ENCODE measurements at places on chromosomes 3 and 15. TPM values are rescaled to one million over a fixed set of nuclear protein-coding genes. Genes with fewer than 3 reads are reported as not detected.

Gene TMEM43
- total RNA-seq: 73.7 TPM

Gene ZNF80
- total RNA-seq: not detected

DNA sequence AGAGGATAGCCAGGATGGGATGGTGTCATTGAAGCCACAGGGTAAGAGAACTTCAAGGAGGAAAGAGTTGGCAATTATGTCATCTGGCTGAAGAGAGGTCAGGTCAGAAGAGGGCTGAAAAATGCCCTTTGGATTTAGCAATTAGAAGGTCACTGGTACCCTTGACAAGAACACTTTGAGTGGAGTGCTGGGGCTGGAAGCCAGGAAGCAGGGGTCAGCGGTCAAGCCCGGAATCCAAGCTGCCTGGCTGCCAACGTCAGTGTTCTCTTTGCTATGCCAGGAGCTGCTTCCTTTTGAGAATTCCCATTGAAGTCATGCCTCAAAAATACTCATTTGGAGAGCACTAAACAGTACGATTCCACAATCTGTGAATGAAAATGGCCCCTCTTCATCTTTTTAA, 386.5 kb downstream of the SHQ1 start:
- peak; percentile 63 for DNase-seq

GRCh38 chr3:195897853-195898415, 10.4 kb downstream of the TNK2 start:
- no peak for DNase-seq

Gene ROPN1
- total RNA-seq: not detected

- no peak for DNase-seq
Measured at GRCh38 chr15:78998526-78998925, 53.7 kb upstream of the CTSH start.

GRCh38 chr15:71752604-71753289, 57.6 kb upstream of the NR2E3 start:
- DNase-seq: no peak

DNA sequence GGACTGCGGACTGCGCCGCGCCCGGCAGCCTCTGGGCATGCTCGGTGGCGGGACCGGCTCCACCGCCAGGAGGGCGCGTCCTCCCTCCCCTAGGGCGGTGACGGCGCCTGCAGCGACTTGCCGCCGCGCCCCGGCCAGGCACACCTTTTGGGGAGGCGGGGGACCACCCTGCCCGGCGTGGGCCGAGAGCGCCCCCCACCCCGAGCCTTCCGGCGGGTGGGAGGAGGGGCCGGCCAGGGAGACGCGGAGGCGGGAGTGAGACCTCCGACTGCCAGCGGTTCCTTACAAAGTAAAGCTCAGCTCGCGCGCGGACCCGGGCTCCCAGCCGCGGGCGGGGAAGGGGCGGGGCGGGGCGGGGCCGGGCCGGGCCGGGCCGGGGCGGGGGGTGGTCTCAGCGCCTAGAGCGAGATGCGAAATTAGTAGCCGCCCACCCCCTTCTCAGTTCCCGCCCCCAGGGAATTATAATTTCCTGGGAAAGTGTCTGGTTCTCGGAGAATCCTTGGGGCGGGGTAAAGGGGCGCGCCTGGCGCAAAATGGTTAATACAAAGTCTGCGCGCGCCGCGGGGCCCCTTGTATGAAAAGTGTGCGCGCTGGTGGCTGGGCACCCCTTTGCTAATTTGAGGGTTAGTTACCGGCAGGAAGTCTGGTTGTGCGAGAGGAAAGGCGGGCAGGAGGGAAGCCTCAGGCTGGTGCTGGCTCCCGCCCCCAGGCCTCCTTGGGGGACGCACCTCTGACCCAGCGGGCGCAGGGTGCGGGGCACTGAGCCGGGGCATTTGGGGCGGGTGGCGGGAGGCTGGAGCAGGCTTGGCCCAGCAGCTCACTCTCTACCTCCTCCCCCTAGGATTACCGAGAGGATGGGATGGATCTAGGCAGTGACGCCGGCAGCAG, 224.8 kb upstream of the IL12A start:
- peak; percentile 79 for DNase-seq

DNA sequence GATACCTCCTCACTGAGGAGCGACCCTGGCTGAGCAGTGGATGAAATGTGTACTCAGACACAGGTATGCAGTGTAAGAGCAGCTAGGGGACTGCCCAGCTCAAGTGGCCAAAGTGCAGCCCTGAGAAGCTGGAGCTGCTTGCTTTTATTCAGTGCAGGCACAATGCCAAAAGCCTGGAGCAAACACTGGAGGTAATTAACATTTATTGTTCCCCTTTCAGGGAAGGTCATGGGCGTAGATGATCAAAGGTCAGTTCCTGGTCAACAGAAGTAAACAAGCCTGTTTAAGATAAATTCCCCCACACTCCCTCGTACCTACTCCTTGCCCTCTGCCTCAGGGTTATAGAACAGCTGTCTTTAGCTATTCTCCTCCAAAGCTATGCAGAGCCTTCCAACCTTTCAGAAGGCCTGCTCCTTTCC, 17.5 kb downstream of the PLA2G4F start:
- no peak for DNase-seq

Gene SPATA12
- 0.15 TPM for total RNA-seq

- no peak for DNase-seq
Measured at GRCh38 chr3:10918011-10918410, 74.5 kb upstream of the SLC6A1 start.

DNA sequence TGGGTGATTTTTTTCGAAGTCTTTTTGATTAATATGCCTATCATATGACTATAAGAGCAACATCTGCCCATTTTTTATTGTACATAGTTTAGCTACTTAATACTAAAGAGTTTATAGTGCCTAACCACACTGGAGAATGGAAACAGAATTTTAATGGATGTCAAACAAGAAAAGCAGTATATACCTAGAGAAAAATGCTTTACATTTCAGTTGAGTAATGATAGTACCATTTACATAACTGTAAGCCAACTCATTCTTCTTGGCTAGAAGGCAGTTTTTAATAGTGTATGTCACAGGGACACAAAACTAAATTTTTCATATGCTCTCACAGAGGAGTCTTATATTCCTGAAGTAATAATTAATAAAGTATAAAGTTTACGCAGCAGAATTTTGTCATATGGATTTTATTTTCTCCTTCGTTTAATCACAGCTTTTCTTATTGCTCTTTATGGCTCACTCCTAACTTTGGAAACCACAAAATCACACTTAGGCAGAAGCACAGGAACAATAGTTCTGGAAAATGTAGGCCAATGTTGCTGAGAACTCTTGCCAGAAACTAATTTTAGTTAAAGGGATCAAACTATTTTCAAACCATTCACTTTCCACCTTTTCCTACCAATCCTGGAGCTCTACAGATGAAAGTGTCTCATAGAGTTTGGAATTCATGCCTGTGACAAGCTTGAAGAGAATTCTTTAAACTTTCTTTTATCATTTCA, 243.6 kb downstream of the ZIC1 start:
- DNase-seq: no peak

DNA sequence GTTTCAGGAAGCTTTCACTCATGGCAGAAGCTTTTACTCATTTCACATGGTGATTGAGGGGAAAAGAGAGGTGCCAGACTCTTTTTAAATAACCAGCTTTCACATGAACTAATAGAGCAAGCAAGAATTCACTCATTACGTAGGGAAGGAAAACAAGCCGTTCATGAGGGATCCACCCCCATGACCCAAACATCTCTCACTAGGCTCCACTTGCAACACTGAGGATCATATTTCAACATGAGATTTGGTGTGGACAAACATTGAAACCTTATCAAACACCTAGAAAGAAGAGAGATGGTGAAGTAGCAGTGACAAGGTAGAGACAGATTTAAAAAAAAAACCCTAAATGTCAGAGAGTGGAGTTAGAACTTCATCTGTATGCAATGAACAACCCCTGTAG, 408.6 kb upstream of the PDZRN3 start:
- DNase-seq: no peak

DNA sequence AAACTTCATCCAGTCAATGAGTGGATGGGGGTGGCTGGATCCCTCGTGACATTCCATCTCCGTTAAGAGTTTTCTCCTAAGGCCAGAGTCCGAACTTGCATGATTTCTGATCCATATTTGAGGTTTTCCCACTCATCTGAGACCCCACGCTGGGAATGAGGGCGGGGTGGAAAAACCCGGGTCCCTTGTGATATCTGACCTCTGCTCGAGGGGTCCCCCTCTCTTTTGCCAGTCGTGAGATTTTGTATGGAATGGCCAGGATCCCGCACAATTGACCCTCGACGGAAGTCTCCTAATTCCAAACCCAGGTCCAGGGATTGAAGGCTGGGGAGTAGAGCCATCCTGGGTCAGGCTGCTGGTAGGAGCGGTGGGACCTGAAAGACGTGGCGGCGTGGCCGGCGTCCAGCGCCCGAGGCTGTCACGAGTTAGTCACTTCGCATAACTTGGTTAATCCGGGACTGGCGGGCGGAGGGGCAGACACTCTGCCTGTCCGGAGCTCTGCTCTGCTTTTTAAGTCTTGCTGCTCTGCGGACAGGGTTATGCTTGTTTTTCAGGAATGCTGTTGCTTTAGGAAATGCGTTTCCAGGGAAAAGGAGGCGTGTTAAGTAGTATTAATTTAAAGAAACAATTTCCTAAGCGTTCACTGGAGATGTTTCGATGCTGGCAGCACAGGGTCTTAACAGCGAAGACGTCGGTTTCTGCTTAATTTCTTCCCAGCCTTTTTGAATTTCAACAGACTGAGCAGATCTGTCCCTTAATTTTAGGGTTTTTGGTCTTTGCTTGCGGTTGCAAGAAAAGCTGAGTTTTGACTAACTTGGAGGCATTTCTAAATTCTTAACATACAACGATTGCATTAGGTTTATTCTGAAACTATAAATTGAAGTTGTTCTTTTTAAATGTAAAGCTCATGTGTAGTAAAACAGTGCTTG, 69.7 kb upstream of the LRRFIP2 start:
- peak; percentile 88 for DNase-seq

DNA sequence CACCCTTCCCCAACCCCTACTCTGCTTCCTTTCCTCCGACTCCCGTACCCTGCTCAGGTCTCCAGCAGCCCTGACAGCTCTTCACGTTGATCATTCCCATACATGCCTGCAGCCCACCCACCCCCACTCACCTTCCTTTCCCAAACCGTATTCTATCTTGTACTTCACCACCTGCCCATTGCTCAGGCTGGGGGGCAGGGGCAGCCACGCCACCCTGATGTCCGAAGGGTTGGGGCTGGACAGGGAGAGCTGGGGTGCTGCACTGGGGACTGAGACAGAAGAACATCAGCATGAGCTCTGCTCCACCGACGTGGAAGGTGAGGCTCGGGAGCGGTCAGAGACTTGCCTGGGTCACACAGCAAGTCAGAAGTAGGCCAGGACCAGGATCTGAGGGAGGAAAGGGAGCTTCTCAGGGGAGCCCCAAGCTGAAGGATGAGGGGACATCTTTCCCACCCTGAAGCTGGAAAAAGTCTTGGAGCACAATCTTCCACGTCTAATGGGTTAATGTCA, 16.5 kb upstream of the IGDCC3 start:
- no peak for DNase-seq
